ELF-1 (cell line): ENCODE measurements at places on chromosomes 1 and 21.

GRCh38 chr1:199322278-199322677 is 683.4 kb downstream of the PTPRC start:
- peak; percentile 2 for DNase-seq

DNA sequence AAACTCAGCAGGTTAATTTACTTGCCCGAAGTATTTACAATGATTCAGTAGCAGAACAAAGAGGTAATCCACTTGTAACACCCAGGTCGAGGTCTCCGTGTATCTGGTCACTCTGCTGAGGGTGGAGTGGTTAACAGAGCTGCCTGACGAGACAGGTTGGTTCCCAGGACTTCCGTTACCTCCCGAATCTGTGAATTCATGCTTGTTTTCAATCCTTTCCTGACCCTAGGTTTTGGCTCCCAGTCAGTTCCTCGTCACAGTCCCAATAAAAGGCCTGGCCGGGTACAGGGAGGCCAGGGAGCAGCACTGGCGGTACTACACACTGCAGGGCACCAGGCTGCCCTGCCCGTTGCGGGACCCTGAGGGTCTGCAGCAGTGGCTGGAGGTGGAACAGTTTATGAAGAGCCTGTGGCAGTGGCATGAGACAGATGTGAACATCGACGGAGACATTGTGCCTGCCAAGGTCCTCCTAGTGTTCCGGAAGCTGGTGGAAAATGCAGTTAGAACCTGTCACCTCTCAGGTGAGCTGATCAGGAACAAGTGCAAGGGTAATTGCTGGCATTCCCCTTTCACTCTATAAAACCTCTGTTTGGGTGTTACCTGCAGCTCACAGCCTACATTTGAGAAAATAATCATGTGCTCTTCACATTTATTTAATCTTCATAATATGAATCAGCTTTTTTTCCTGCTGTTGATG is 12.8 kb downstream of the MAB21L3 start:
- no peak for DNase-seq

DNA sequence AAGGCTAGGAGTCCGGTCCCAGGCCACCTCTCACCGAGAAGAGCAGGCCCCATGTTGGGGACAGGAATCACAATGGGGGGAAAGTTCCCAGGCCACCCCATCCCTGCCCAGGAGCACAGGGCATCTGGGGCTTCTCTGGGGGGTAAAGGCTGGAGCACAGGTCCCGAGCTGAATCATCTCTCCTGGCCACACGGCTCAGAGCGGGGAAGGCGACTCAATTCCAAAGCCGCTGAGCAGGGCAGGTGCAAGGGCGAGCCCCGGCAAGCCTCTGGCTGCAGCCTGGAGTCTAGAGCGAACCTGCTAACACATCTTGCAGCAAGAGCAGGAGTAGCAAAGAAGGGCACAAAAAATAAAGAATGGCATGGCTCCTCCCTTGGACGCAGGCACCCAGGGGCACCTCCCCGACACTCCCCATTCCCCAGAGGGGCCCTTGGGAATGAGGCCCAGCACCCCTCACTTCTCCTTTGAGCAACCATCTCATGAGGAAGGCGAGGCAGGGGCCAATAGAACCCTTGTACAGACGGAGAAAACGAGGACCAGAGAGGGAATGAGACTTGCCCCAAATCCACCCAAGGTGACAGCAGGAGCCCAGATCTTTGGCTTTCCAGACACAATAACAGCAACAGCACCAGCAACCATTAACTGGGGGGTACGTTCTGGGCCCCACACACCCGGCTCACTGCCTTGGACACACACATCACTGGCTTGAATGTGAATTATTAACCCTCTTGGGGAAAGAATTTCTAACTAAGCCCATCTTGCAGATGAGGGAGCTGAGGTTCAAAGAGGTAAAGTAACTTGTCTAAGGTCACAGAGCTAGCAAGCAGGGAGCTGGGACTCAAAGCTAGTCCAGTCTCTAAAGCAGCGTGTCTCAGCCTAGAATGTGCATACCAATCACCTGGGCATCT is 20.7 kb upstream of the ALDH4A1 start:
- no peak for DNase-seq

DNA sequence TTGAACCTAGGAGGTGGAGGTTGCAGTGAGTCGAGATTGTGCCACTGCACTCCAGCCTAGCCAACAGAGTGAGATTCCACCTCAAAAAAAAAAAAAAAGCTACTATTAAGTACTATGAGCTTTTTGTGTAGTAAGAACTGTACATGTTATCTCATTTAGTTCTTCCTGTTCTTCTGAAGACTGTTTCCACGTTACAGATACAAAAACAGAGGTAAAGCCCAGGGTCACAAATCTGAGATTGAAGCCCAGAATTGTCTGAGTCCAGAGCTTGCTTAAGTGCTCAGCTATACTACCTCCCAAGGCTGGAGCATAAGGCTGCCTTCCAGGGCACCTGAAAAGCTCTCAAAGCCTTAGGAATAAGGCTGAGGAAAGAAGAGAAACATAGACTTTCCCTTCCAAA is 2.9 kb downstream of the FABP3 start:
- no peak for DNase-seq

DNA sequence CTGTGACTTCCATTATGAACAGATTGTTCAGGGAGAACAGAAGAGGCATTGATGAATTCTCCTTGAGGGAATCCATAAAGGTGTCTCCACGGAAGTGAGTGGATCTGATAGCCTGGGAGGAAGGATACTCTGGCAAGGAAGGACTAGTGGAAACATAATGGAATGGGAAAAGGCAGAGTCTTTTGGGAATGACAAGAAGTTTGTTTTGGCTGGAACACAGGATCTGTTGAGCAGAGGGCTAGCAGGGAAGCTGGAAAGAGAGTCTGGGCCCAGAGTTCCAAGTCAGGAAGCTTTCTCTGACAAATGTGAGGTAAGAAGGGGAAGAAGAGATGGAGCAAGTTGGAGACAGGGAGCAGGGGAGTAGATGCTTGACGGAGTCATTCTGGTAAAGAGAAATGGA is 8.1 kb downstream of the ADAMTS5 start:
- no peak for DNase-seq

DNA sequence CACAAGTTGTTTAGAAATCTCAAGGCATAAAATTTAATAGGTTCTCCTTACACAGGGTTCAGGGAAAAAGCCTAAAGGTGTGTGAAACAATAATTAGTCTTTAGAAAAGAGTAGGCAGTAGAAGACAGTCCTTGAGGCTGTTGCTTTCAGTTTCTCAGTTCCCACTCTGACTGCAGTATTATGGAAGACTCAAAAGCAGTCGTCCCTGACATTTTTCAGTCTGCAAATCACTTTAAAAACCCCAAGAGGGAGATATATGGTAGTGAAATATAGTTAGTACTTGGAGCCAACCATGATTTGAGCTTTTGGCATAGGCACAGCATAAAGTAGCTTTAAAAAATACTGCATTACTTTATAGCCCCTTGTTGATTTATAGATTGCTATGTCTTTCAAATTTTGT is 299.7 kb downstream of the OLFM3 start:
- no peak for DNase-seq

- DNase-seq: peak; percentile 35
These were observed 12.0 kb upstream of the GPR153 start for GRCh38 chr1:6272868-6273267.

- peak; percentile 46 for DNase-seq
These were observed 1.0 kb upstream of the HAO2 start for GRCh38 chr1:119367432-119368124.

DNA sequence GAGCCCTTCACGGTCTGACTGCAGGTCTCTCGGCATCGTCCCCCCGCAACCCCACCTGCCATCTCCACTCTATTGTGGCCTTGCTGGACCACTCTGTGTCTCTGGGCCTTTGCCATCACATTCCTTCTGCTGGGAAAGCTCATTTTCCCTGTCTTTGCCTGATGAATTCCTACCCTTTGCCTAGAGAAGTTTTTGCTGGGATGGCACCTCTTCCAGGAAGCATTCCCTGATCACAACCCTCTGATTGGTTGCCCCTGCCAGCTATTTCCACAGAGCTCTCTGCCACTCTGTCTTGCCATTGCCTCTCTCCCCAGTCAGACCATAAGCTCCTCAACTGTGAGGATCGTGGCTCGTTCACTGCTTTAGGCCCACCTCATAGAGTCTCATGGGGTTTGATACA is 28.9 kb upstream of the GPR37L1 start:
- DNase-seq: no peak

DNA sequence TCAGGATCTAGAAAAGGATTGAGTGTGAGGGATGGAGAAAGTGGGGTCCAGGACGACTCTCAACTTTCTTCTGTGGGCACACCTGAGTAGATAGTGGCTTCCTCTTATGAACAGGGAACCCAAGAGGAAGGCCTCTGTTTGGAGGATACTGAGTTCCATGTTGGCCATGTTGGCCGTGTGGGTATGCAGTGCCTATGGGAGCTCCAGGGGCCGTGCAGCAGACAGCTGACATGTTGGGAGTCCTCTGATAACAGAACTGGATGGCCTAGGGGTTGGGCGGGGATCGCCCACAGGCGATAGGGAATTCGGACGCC is 43.0 kb downstream of the TMEM53 start:
- DNase-seq: no peak

DNA sequence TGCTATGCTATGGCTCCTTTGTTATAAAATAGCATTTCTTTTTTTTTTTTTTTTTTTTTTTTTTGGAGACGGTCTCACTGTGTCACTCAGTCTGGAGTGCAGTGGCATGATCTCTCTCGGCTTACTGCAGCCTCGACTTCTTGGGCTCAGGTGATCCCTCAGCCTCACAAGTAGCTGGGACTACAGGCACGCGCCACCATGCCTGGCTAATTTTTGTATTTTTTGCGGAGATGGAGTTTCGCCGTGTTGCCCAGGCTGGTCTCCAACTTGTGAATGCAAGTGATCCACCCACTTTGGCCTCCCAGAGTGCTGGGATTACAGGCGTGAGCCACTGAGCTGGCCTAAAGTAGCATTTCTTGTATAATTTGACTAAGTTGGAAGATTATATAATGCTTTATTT is 10.8 kb downstream of the CAMTA1 start:
- no peak for DNase-seq

GRCh38 chr1:21770201-21770600 is 12.7 kb downstream of the USP48 start:
- no peak for DNase-seq

DNA sequence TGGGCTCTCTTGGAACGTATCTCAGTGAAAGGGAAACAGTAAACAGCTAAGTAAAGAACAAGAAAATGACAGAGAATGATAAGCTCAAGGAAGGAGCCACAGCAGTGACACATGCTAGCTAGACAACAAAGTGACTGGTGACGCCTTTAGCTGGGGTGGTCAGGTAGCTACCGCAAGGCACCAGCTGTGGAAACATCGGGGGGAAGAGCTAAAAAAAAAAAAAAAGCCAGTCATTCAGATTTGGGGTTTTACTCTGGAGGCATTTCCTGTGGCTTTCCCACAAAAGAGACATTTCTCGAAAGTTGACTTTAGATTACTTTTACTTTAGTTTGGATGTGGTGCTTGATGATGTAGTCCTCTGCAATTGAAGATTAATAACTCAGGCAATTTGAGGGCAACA is 2.1 kb downstream of the FHAD1 start:
- DNase-seq: no peak

- DNase-seq: no peak
These were observed 48.7 kb downstream of the EIF2D start for GRCh38 chr1:206563367-206564207.

DNA sequence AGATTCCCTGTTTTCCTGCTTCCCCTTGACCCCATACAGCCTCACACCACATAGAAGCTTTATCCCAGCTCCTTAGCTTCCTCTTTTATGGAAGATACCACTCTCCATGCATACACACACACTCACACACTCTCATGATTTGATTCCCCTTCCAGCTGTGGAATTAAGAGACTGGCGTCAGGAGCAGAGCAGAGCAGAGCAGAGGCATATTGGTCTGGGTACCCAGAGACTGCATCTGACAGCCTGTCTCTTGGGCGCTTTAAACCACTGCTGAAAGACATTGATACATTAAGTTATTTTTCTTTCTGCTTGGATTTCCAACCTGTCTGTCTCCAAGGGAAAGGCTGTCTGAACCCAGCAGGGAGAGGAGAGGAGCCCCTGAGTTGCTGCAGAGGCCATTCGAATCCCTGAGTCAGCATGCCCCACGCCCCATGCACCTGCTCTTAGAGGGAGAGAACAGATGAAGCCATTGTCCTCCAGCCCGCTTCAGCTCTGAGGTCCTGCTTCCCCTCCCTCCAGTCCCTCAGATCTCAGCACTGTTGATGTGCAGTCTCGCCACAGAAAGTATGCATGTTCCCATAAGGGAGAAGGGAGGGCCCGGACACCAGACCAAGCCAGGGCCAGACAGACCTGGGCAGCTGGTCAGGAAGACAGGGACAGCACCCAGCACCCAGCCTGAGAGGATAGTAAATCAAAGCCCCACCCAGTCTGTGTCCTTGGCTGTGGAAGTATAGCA is 66.7 kb upstream of the GJB5 start:
- DNase-seq: no peak

GRCh38 chr1:24709791-24710441 is 35.3 kb upstream of the CLIC4 start:
- DNase-seq: no peak

GRCh38 chr1:200512191-200512590 is 102.4 kb upstream of the ZNF281 start:
- no peak for DNase-seq

- DNase-seq: no peak
These were observed 23.3 kb downstream of the CNIH4 start for GRCh38 chr1:224380003-224380402.

DNA sequence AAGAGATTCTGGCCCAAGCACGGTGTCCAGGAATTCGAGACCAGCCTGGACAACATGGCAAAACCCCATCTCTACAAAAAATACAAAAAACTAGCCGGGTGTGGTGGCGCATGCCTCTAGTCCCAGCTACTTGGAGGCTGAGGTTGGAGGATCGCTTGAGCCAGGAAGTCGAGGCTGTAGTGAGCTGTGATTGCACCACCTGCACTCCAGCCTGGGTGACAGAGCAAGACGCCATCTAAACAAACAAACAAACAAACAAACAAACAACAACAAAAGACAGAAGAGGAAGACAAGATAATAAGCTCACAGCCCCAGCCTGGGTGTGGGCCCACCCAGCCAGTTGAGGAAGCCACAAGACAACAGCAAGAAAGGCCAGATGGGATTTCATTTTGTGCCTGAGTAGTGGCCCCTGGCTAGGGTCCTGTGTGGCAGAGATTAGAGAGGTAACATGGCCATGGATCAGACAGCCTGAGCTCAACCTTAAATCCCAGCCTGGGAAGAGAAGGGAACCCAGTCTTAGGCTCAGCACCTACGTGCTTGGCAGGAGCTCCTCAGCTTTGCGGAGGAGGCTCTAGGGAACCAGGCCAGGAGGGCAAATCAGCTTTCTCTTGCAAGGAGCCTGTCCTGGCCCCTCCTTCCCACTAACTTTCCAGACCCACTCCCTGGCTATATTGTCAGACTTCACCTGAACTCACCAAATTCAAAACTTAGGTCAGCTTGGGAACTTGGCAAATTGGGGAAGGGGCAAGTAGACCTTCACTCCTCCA is 4.9 kb upstream of the BEST4 start:
- no peak for DNase-seq
